Activated naive CD8-positive, alpha-beta T cell treated with anti-CD3 and anti-CD28 coated beads for 36 hours (primary cell): ENCODE measurements at places on chromosomes 16 and 17. TPM values are rescaled to one million over a fixed set of nuclear protein-coding genes. Genes with fewer than 3 reads are reported as not detected.

GRCh38 chr16:1906846-1907165, 11.4 kb downstream of the HS3ST6 start:
- DNase-seq, result no peak

- no peak for DNase-seq
Measured at GRCh38 chr16:79250502-79251098, 349.9 kb downstream of the MAF start.

DNA sequence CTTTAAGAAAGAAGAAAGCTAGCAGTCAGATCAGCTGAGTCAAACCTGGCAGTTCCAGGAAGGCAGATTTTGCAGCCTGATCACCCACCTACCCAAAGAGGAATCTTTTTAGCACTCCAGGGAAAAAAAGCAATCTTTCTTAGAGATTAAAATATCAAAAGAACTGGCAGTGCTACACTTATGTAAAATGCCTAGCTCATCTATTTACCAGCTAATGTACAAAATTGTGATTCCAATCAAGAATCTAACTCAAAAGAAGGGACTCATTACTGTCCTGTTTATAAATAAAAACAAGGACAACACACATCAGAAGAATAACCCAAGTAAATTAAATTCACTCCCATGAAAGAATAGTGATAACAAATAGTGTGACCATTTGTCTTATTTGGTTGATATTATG, 222.4 kb upstream of the ERCC4 start:
- no peak for DNase-seq

GRCh38 chr17:40531051-40531991, 29.9 kb upstream of the TNS4 start:
- DNase-seq, result peak; percentile 63

KRTAP9-4 gene
- total RNA-seq, result not detected

DNA sequence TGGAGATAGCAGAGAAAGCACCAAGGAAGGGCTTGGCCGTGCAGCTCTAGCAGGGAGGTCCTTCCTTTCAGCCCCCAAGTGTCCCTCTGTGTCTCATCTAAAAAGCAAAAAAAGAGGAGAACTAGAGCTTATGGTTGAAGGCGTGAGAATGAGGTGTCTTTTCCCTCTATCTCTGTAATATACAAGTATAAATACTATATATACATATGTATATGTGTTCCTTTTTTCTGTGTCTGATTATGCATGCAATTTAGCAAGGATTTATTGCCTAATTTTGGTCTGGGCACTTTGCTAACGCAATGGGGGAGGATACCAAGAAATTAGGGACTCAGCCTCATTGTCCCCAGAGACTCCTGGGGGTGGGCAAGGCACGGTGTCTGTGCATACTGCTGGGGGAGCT, 90.2 kb upstream of the CCL2 start:
- no peak for DNase-seq

DNA sequence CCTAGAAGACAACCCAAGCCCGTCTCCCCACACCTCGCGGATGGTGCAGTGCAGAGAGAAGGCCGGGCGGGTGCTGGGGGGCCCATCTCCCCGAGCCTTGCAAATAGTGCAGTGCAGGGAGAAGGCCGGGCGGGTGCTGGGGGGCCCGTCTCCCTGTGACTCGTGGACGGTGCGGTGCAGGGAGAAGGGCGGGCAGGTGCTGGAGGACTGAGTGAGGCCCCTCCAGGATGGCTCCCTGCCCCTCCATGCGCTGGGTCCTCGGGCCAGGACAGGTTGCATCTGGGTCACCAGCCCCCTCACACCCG, 40.0 kb upstream of the ACSF3 start:
- no peak for DNase-seq

MYO15A gene
- total RNA-seq, result 0.68 TPM

MYL11 gene
- total RNA-seq, result 1.2 TPM

DNA sequence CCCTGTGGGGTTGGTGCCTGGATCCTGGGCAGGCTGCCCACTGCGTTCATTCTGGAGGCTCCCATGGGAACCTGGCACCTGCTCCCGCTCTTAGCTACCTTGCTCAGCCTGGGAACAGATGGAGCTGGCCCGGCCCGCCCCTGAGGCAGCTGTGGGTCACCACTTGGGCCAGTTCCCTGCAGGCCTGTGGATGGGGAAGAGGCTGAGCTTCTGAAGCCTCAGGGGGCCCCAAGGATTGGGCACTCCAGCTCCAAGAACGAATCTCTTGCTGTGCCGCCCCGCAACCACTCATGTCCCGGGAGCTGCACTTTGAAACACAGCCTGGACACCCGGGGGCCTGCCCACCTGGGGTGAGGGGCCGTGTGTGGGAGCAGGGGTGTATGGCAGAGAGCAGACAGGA, 37.7 kb downstream of the BAHCC1 start:
- no peak for DNase-seq

DNA sequence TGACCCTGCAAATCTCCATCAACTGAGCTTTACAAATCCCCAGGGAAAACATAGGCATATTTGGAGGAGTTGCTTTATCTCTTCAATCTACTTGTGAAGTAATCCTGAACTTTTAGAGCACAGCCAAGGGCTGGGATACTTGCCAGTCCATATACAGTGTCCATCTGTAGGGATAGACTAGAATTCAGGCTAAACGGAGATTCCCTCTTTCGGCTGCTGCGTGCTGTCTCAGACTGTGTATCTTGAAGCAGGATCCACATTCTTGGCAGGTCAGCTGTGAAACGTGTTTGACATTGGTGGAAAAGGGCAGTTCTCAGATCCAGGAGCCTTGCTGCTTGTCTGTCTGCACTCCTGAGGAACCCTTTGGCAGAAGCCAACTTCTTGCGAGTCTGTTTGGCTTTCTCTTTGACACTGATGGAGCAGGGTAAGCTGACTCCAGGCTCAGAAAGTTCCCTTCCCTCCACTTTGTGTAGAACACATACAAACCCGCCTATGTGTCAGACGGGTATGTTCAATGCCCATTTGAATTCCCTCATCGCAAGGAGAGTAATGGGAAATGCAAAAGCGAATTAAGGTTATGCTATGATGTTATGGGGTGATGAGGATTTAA, 221.8 kb downstream of the MAP2K4 start:
- no peak for DNase-seq

DNA sequence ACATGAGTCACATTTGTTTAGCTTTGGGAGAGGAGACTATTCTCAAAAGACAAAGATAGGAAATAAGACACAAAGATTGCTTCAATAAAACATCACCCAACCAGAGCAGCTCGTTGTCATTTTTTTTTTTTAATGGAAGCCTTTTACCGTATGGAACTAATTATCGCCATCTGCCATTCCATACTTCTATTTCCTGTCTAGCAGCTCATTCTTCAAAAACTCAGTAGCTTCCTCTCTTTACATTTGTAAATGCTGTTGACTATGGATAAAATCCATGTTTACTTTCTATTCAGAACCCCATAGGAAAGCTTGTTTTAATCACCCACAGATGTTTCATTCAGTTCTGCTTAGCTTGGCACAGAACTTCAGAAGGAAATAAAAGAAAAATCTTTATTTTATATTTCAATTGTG, 110.0 kb upstream of the PSMD7 start:
- no peak for DNase-seq

OR1F1 gene
- total RNA-seq, result not detected

DNA sequence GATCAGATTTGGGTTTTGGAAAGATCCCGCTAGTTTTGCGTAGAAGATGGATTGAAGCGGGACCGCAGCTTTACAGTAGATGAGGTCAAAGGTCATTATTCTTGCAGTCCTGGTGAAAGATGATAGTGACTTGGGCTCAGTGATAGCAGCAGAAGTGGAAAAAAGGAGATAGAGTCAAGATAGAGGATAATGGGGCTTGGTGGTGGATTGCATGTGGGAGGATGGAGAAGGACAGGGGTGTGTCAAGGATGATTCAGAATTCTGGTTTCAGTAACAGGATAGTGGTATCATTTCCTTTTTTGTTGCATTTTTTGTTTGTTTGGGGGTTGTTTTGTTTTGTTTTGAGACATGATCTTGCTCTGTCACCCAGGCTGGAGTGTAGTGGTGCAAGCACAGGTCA, 28.7 kb downstream of the CHD9NB start:
- DNase-seq, result no peak
